ENCODE measurements at places on chromosomes 7 and 10.

GRCh38 chr7:104272767-104273384 is 55.5 kb upstream of the LHFPL3 start:
- no peak overlapping the region for H3K27ac ChIP-seq
- H3K4me1 ChIP-seq: no peaks in the 10 kb centered on the region
- H3K4me3 ChIP-seq: no peak overlapping the region
- H3K27me3 ChIP-seq: no peaks in the 10 kb centered on the region

GRCh38 chr7:78002021-78002420 is 203.4 kb downstream of the PHTF2 start:
- H3K27me3 ChIP-seq: no peaks in the 10 kb centered on the region
- no peak for DNase-seq
- no peaks in the 10 kb centered on the region for H3K36me3 ChIP-seq

DNA sequence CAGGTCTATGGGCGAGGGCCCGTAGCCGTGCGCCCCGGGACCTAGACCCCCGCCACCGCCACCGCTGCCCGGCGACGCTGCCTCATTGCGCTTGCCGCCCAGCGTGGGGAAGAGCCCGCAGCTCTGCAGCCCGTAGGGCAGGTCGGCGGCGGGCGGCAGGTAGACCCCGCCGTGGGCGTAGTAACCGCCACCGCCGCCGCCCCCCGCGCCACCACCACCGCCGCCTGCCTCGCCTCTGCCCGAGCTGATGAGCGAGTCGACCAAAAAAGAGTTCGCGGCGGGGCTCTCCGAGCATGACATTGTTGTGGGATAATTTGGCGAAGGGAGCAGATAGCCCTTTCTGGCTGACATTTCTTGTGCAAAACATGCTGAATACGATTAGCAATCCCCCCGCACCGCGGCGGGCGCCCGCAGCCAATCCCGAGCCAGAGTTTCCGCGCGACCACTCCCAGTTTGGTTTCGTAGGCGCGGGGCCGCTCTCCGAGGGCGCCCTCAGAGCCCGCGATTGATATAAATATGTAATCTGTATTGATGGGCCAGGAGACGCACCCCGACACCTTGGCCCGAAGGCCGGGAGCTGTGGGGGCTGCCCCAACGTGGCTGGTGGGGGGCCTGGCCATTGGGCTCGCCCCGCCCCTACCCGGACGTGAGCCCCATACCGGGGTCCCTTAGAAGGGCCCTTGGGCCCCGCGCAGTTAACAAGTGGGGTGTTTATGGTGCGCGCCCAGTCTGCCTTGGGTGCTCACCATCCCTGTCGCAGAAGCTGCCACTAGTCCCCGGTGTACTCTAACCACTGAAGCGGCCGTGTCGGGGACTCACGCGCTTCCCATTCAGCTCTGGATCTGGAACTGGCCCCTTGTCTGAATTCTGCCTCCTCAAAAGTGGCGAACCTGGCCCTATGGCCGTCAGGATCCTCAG is at the start of gene HOXA10:
HOXA10 (minus strand) TSS at position 365 of the 918 bp plus-strand sequence; CDS start at position 351, 14 bp downstream.
- peak; percentile 48 for DNase-seq
- peak within 1 kb of the TSS; percentile 82 for H3K27ac ChIP-seq
- H3K36me3 ChIP-seq: no peaks in the 10 kb centered on the region
- peaks cover 3% of the 10 kb centered on the region for H3K27me3 ChIP-seq

DNA sequence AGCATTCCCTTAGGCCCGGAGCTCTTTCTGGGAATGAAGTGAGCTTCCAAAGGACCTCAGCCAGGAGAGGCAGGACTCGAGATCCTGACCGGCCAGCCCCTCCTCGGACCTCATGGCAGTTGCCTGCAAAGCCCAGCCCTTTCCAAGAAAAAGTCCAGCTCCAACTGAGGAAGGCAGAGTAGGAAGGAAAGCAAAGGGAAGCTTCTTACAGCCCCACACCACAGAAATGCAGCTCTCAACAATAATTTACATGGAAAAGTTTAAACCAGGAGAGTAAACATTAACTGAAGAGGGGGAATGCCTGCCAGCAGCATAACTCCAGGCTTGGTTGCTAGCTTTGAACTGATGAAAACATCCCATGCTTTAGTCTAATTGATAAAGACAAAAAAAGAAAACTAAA is 153.9 kb upstream of the PFKP start:
- H3K4me3 ChIP-seq: no peak overlapping the region
- H3K36me3 ChIP-seq: no peaks in the 10 kb centered on the region
- no peaks in the 10 kb centered on the region for H3K27me3 ChIP-seq
- no peaks in the 10 kb centered on the region for H3K4me1 ChIP-seq

DNA sequence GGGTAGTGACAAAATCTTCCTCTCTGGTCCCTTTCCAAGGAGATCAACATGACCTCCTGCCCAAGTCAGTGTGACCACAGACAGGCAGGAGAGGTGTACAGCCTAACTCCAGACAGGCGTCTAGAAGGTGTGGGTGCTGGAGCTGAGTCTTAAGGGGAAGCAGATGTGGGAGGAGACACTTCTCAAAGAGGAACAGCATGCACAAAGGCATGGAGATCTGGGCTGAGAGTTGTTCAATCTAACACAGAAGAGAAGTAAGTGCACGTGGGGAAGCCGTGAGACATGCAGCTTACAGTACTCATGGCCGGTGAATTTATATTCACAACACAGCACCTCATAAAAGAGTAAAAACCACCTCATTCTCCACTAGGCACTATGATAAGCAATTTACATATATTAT is 23.8 kb upstream of the GSDME start:
- no peaks in the 10 kb centered on the region for H3K4me1 ChIP-seq
- H3K27me3 ChIP-seq: no peaks in the 10 kb centered on the region
- no peak overlapping the region for H3K27ac ChIP-seq
- no peak overlapping the region for H3K4me3 ChIP-seq

- no peak overlapping the region for H3K4me3 ChIP-seq
- no peaks in the 10 kb centered on the region for H3K4me1 ChIP-seq
- H3K36me3 ChIP-seq: no peaks in the 10 kb centered on the region
- DNase-seq: no peak
- H3K27me3 ChIP-seq: no peaks in the 10 kb centered on the region
Observed at GRCh38 chr7:50621973-50622490, 56.8 kb upstream of the DDC start.

DNA sequence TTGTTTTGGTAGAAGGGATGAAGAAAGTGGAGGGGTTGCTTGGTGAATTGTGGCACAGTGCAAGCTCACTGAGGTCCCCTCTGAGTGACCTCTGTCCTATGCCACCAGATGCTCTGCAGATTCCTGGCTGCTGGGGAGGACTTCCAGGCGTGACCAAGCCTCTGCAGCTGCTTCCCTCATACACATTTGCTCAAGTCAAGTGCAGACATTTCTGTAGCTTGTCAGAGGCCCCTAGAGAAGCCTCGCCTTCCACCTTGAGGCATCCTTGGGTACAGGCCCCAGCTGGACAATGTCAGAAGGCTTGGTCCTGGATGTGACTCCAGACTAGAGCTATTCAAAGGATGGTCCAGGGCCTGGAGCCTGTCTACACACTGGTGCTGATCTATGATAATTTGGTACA is 464.2 kb downstream of the PLXNA4 start:
- no peak overlapping the region for H3K4me3 ChIP-seq
- H3K36me3 ChIP-seq: no peaks in the 10 kb centered on the region
- H3K27ac ChIP-seq: no peak overlapping the region

GRCh38 chr7:14590206-14590605 is 312.3 kb downstream of the DGKB start:
- no peak overlapping the region for H3K4me3 ChIP-seq
- DNase-seq: no peak
- no peak overlapping the region for H3K27ac ChIP-seq
- no peaks in the 10 kb centered on the region for H3K27me3 ChIP-seq

GRCh38 chr7:31788883-31789680 is 102.1 kb downstream of the PPP1R17 start:
- no peaks in the 10 kb centered on the region for H3K27me3 ChIP-seq
- no peak overlapping the region for H3K27ac ChIP-seq
- no peaks in the 10 kb centered on the region for H3K36me3 ChIP-seq
- no peak for DNase-seq

GRCh38 chr7:19101909-19102308 is 15.5 kb downstream of the TWIST1 start:
- no peaks in the 10 kb centered on the region for H3K27me3 ChIP-seq
- DNase-seq: no peak
- no peak overlapping the region for H3K27ac ChIP-seq
- H3K4me1 ChIP-seq: no peaks in the 10 kb centered on the region
- H3K36me3 ChIP-seq: no peaks in the 10 kb centered on the region

DNA sequence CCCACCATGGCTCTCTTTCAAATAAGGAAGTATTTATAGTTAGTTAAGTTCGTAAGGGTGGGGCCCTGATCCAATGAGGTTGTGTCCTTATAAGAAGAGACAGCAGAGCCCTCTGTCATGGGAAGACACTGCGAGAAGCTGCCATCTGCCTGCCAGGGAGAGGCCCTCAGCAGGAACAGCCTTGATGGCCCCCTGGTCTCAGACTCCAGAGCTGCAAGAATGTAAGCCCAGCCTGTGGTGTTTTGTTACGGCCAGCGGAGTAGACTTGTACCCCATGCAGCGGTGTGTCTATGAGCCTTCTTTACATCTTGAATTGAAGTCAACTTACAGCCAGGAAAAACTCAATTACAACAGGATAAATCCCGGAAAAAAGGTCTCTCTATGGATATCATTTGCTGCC is 14.3 kb upstream of the LARP4B start:
- H3K4me1 ChIP-seq: no peaks in the 10 kb centered on the region
- no peaks in the 10 kb centered on the region for H3K27me3 ChIP-seq
- DNase-seq: no peak
- H3K36me3 ChIP-seq: no peaks in the 10 kb centered on the region
- H3K27ac ChIP-seq: no peak overlapping the region

DNA sequence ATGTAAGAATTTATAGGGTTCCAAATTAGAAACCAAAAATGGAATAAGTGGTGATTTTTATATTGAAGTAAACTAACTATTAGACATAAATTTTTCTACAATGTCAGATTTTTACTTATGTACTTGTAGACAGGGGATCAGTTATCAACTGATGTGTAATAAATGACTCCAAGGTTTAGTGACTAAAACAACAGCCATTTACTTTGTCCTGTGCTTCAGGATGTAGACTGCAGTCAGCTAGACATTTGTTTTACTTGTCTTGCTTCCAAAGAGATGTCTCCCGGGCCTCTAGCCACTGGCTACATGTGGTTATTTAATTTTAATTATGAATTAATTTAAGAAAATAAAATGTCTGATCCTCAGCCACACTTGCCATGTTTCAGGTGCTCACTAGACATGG is 249.7 kb upstream of the IGFBP3 start:
- no peaks in the 10 kb centered on the region for H3K4me1 ChIP-seq
- no peaks in the 10 kb centered on the region for H3K36me3 ChIP-seq
- H3K27me3 ChIP-seq: no peaks in the 10 kb centered on the region
- no peak for DNase-seq
- no peak overlapping the region for H3K27ac ChIP-seq

GRCh38 chr7:42922017-42922753 is 9.8 kb downstream of the PSMA2 start:
- H3K36me3 ChIP-seq: peaks cover 5% of the 10 kb centered on the region
- no peaks in the 10 kb centered on the region for H3K27me3 ChIP-seq
- DNase-seq: no peak
- H3K4me3 ChIP-seq: no peak overlapping the region
- no peak overlapping the region for H3K27ac ChIP-seq

- H3K4me1 ChIP-seq: no peaks in the 10 kb centered on the region
- H3K27ac ChIP-seq: no peak overlapping the region
- peaks cover 3% of the 10 kb centered on the region for H3K27me3 ChIP-seq
- no peaks in the 10 kb centered on the region for H3K36me3 ChIP-seq
- H3K4me3 ChIP-seq: no peak overlapping the region
Observed at GRCh38 chr7:149765399-149766121, 7.8 kb downstream of the ZNF467 start.

- DNase-seq: no peak
- no peaks in the 10 kb centered on the region for H3K36me3 ChIP-seq
- H3K27ac ChIP-seq: no peak overlapping the region
- H3K4me1 ChIP-seq: no peaks in the 10 kb centered on the region
Observed at GRCh38 chr10:61588770-61589211, 73.9 kb upstream of the CABCOCO1 start.

DNA sequence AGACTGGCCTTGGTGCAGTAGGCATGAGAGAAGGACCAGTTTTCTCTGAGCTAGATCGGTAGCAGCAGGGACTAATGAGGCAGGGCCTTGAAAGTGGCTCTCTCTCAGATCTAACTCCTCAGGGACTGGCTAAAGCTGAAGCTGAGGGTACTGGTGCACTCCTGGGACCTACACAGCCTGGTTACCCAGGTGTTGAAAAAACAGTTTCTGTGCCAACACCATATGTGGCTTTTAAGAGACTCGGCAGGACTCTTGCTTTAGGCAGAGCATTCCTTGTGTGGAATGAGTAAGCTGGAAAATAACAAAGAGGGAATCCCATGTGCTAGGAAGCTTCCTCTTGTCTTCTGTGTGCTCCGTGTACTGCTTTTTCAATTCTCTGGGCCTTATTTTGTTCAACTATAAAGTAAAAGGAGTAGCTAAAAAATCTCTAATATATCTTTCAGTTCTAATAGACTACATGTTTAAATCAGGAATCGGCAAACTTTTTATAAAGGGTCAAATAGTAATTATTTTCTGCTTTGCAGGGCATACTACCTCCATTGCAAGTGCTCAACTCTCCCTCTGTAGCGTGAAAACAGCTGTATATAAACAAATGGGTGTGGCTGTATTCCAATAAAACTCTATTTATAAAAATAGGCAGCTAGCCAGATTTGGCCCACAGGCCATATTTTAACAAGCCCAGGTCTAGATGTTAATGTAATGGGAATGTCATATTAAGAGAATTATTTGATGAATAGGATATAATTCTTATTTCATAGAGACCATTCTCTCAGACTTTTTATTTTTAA is 186.1 kb upstream of the KAT6B start:
- H3K4me1 ChIP-seq: no peaks in the 10 kb centered on the region
- no peaks in the 10 kb centered on the region for H3K27me3 ChIP-seq
- H3K27ac ChIP-seq: no peak overlapping the region
- H3K36me3 ChIP-seq: no peaks in the 10 kb centered on the region
- H3K4me3 ChIP-seq: no peak overlapping the region
- no peak for DNase-seq

DNA sequence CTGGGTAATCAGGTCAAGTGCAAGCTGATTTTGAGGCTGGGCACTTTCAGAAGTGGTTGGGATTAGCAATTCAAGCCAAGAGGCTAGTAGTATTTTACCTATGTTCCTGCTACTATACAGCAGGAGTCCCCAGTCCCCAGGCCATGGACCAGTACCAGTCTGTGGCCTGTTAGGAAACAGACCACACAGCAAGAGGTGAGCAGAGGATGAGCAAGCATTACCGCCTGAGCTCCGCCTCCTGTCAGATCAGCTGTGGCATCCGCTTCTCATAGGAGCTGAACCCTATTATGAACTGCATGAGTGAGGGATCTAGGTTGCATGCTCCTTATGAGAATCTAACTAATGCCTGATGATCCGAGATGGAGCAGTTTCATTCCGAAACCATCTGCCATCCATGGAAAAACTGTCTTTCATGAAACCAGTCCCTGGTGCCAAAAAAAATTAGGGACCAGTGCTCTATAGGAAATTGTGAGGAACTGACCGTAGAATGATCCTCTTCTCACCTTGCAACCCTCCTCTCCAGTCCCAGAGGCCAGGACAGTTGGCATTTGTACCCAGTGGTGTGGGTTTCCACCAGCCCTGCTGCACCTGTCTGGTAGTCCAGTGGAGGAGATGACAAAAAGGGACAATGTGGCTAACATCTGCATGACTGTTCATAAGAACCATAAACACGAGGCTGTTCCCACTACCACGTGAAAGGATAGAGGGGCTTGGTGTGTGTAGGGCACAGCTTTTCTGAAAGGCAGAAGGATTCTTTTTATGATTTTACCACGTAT is 172.5 kb downstream of the KIAA1217 start:
- no peak overlapping the region for H3K4me3 ChIP-seq
- no peak for DNase-seq
- peaks cover 22% of the 10 kb centered on the region for H3K4me1 ChIP-seq
- no peaks in the 10 kb centered on the region for H3K27me3 ChIP-seq
- no peaks in the 10 kb centered on the region for H3K36me3 ChIP-seq

GRCh38 chr10:68348265-68348741 is 15.6 kb upstream of the PBLD start:
- no peak overlapping the region for H3K27ac ChIP-seq
- peaks cover 4% of the 10 kb centered on the region for H3K36me3 ChIP-seq
- H3K4me3 ChIP-seq: no peak overlapping the region
